ENCODE measurements at places on chromosomes 3 and 15.

GRCh38 chr3:186138272-186138981 is 29.5 kb upstream of the ETV5 start:
- DNase-seq = no peak

- DNase-seq = no peak
Observed at GRCh38 chr3:171346582-171347300, 113.5 kb downstream of the TNIK start.

- DNase-seq = peak; percentile 46
Observed at GRCh38 chr15:90221246-90221900, 12.4 kb downstream of the CIB1 start.

- no peak for DNase-seq
Observed at GRCh38 chr3:5052247-5052646, 69.8 kb upstream of the ARL8B start.

DNA sequence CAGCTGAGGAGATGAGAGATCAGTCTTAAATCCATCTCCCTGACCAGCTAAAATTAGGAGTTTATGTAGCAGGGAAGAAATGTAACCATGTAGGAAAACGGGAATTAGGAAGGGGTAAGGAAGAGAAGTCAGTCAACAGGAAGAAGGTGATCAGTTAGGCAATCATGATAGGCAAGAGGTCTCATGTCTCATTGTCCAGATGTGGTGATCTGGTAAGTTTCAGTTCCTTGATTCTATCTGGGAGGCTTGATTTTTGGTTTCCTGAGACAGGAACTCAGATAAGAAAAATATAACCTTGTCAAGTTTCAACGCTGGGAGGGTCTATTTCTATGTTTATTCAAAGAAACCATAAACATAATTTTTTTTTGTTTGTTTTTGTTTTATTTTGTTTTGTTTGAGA is 40.3 kb upstream of the TBC1D5 start:
- DNase-seq = no peak

DNA sequence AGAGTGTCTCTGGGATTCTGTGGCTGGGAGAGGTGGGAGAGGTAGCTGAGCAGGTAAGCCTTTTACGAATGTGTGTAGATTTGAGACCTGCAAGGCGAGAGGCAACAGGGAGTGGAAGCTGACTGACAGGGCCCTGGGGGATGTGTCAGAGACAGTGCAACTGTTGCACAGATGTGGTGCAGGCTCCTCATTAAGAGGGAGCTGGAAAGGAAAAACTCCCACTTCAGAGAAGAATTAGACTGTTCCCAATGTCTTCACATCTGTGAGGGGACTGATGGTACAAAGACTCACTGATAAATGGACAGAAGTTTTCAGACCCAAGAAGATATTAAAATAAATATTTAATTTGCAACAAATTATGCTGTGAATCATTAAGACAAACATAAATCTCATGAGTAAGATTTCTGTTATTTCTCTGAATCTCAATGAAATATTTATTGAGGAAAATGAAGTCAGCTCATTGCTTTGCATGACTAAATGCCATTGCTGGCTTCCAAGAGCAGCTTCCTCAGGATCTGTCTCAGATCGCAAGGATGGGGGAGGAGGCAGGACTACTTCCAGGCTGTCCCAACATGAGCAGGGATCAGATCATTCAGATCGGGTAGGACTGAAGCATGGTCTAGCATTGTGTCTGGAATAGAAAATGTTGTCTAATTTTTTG is 127.3 kb upstream of the ROPN1 start:
- DNase-seq = no peak

Data from CD4-positive, alpha-beta T cell treated with Interleukin-4 for 1 hour (primary cell).